ENCODE measurements at places on chromosomes 7 and 10.

DNA sequence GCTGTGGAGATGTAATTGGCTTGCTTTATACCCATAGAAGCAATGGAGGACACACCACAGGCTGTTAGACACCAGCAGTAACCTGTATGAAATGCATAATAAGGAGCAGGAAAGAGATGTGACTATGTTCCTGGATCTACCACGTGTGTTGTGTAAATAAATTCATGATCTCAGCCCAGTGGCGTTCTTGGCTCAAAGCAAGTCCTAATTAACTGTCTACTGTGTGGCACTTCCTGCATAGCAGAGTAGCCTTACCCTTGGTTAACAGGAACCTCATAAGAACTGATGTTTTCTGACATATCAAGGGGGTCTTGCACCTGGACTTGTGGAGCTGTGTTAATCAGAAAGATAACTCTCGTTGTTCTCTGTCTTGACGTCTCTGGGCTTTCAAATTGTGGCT, 25.7 kb upstream of the FAM180A start:
- DNase-seq = peak; percentile 82

GRCh38 chr10:93742633-93743349, 14.9 kb upstream of the LGI1 start:
- no peak for DNase-seq

DNA sequence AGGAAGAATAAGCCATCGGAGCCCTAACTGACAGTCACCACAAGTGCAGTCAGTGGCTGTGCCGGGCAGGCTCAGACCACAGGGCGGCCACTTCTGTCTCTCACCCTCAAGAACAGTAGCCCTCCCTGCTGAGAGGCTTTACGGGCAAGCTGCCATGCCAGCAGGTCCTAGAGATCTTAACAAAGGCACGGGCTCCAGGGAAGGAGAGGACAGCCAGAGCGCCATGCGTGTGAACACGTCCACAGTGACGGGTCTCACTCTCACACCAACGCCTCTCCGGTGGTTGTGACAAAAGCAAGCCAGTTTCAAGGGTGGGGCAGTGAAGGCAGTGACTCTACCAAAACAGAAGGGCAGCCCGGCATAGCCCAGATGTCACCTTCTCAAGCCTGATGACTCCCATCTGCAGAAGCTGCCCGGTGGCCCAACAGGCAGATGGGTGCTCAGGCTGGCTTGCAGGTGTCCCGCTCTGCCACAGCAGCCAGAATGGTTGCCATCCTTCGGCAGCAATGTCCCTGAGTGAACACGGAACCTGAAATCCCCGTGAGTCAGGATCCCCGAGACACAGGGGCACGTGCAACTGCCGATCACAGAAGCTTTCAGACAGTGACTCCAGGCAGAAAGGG, 102.0 kb downstream of the FAM53B start:
- no peak for DNase-seq

DNA sequence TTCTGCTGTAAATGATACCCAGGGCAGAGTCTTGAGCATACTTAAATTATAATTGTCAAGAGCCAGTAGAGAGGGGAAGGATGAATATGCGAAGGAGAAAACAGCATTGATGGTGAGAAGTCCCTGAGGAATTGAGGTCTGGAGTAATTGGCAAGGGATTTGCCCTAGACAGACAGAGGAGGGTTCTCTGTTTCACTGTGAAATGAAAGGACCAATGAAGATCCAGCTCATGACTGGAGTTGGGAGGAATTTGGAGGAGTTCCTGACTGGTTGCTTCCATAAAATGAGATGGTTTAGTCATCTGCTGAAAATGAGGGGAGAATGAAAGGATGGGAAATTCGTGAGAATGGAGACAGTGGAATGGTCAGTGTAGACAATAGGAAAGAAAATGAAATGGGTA, 6.8 kb downstream of the PRPF18 start:
- DNase-seq = no peak

- DNase-seq = no peak
Measured at GRCh38 chr7:57177856-57178767, 45.9 kb upstream of the ZNF479 start.
